ENCODE measurements at places on chromosomes 7 and 10.

GRCh38 chr10:132866601-132867381, 75.6 kb downstream of the CFAP46 start:
- DNase-seq: no peak

DNA sequence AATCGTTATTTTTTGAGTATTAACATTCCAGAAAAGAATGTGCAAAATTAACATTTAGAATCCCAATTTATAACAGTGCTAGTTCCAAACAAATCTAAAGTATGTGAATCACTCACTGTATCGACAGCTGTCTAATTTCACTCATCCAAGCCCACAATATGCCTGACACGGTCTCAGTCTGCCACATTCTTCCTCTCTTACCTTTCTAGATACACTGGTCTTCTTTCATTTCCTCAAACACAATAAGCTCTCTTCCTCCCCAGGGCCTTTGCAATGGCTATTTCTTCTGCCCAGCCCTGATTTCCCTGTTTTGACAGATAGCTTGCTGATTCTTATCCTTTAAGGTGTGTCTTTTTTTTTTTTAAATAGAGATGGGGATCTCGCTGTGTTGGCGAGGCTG, 48.8 kb downstream of the UBE2H start:
- no peak for DNase-seq

DNA sequence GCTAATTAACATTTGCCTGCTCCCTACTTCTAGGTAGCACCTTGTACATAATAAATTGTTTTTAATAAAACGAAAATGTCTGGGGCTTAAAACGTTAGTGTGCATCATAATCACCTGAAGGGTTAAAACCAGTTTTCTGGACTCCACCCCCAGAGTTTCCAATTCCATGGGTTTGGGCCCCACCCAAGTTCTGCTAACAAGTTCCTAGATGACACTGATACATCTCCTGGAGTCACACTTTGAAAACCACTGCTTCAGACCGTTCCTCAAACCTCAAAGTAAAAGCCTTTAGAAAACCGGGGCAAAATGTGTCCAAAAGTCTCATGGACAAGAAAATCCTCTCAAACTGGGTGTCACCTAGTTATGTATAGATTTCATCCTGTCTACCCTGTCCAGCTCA, 9.3 kb downstream of the OSBPL3 start:
- no peak for DNase-seq

- no peak for DNase-seq
These were observed 20.8 kb downstream of the ACSM6 start for GRCh38 chr10:95214793-95215192.

GRCh38 chr7:116950889-116951351, 2.4 kb upstream of the ST7 start:
- no peak for DNase-seq

- DNase-seq: no peak
These were observed 1.8 kb upstream of the OPN4 start for GRCh38 chr10:86652361-86653202.

GRCh38 chr7:100369105-100369504, 4.2 kb upstream of the PILRA start:
- peak; percentile 31 for DNase-seq

DNA sequence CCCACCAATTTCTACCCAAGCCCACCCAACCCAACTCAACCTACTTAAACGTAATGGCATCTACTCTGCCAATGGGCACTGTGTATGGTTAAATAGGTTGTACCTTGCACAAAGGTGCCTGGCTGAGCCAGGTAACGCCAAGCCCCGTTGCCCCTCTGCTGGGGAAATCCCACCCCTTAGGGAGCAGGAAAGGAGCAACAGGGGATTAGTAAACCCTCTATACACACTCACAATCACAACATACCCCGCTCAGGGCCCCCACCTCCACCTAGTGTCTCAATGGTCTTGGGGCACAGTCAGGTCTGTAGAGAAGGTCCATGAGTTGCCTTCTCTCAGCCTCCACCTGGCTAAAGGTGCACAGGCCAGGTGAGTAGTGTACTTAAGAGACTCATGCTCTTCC, 74.3 kb upstream of the PCBD1 start:
- DNase-seq: no peak

- DNase-seq: no peak
These were observed 707.5 kb downstream of the ZWINT start for GRCh38 chr10:55653531-55653930.

GRCh38 chr10:133614830-133615580, 11.6 kb downstream of the FRG2B start:
- DNase-seq: no peak

- no peak for DNase-seq
These were observed 35.2 kb downstream of the ATXN7L1 start for GRCh38 chr7:105840981-105841749.

- DNase-seq: no peak
These were observed 606.2 kb downstream of the LRMDA start for GRCh38 chr10:76037531-76038155.

DNA sequence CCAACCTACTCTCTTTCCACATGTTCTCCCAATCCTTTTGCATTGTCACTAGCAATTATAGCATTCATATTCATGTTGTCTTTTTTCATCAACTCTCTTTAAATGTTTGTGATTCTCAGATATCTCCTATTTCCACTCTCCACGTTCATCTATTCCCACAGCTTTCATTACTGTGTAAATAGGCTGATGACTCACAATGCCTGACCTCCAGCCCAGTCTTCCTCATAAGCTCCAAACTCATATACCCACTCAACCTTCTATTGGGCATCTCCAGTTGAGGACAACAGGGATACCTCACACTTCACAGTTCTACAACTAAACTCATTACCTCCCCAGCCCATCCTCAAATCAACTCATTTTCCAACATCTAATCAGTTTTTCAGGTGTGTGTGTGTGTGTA, 194.1 kb downstream of the DGKI start:
- DNase-seq: no peak

DNA sequence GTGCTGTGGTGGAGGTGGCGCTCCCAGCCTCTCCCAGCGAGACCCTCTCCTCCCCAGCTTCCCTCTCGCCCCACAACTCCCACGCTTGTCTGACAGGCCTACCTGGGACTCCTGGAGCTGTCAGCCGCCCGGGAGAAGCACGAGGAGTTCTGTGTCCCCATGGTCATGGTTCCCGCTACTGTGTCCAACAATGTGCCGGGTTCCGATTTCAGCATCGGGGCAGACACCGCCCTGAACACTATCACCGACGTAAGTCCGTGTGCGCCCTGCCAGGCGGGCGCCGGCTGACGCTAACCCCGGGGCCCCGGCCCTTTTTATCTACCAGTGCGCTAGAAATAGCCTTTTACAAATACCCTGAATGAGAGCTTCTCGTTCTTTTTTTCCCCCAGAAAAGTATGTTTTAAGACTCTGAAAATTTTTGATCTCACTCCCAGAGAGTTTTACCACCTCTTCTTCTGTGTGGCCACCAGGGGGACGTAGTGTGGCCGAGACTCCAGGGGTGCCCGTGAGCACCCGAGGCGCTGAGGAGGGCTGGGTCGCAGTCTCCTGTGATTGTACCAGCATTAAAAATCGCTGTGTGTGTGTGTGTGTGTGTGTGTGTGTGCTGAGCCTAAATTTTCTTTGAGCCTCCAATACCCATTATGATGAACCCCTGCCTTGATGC, 52.6 kb downstream of the PFKP start:
- no peak for DNase-seq

- no peak for DNase-seq
These were observed 106.1 kb upstream of the SP8 start for GRCh38 chr7:20892776-20893175.

DNA sequence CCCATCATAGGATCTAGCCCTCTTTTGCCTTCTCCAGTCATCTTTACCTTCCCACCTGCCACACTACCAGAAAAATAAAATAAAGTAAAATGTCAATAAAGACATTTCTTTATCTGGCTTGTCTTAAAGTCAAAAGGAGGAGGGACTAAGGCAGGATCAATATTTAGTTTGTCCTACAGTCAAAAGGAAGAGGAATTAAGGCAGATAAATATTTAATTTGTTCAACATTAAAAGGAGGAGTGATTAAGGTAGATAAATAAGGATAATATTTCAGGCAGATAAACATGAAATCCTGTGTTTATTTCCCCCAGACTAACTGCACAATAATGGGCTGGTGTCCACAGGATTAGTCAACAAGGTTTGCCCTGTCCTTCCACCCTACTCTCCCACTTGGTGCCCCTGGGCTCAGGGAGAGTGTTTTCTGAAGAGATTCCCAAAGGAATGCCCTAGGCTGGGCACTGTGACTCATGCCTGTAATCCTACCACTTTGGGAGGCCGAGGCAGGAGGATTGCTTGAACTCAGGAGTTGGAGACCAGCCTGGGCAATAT, 18.3 kb upstream of the MSMB start:
- DNase-seq: no peak

DNA sequence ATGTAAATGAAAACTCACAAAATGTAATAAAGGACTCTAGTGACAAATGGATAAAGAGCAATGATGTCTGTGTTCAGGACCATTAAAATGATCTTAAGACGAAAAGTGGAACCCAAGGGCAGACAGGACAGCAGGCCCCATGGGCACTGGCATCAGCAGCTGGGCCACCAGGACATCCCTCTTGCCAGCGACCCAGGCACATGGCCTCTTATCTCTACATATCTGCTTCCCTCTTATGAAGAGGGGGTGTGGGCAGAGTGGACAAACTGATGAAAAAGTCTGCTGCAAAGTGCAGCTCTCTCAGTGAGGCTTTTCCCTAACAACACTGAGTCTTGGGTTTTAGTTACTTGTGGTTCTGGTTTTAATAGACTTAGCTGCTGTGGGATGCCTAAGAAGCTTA, 44.8 kb upstream of the ANKRD1 start:
- DNase-seq: no peak

GRCh38 chr7:25787336-25787735, 364.7 kb upstream of the NFE2L3 start:
- DNase-seq: no peak

- DNase-seq: no peak
These were observed 100.4 kb upstream of the ARHGAP21 start for GRCh38 chr10:24824124-24824523.

- no peak for DNase-seq
These were observed 162.1 kb downstream of the CHN2 start for GRCh38 chr7:29356631-29357030.

DNA sequence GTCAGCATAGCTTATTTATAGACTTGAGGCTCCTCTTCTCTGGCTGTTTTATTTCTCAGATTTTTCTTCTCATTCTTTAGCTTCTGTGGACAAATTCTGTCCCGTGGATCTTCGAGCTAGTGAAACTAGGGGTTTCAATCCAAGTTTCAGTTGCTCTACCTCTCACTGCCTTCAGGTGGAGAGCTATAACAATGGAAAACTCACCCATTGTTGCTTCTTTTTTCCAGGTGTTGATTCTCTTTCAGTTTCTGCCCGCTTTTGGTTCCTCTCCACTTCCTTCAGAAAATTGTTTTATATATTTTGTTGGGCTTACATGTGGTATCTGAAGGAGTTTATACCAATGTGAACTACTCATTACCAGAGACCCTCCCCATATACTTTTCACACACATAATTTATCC, 266.1 kb downstream of the TCF7L2 start:
- no peak for DNase-seq

- DNase-seq: no peak
These were observed at the start of gene PARD3 for GRCh38 chr10:34815185-34816084. Gene PARD3 (minus strand): TSS chr10:34815296. CDS start chr10:34814995, 301 bp downstream.
